AG09309 (cell line): ENCODE measurements at places on chromosomes 7 and 10.

GRCh38 chr10:100830728-100831111, 82.0 kb upstream of the SLF2 start:
- DNase-seq, result no peak

DNA sequence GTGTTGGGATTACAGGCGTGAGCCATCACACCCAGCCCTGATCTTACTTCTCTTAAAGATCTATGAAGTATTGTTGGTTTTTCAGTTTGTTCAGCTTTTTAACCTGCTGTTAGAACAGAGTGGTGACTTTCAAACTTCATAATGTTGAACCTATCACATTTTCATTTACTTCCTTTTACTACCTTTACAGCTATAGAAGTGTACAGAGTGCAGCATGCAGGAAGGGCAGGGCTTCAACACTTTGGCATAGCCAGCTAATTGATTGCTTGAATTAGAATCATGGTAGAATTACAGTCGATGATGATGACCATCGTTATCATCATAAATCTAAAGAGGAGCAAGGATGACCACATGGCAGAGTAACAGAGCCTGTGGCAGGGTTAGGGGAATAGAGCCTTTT, 55.5 kb downstream of the AOAH start:
- DNase-seq, result no peak

GRCh38 chr10:70497120-70497545, 18.6 kb downstream of the PALD1 start:
- no peak for DNase-seq

GRCh38 chr7:150931199-150931869, 46.8 kb downstream of the KCNH2 start:
- DNase-seq, result no peak

DNA sequence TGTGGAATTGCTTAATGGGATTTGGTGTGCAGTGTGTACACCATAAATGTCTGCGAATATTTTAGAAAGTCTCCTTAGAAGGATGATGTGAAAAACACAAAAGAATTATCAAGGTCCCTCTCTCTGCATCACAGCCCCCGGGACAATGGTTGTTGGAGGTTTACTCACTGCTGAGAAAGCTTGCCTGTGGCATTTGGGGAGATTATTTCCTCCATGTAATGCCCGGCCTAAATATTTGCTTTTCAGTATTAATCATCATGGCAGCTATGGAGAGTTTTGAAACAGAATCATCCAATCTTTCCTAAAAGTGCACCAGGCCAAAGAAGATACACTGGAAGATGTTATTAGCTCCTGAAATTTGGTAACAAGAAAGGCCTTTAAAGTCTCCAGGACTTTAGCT, 113.8 kb upstream of the ADCY1 start:
- no peak for DNase-seq

- DNase-seq, result no peak
These were observed 108.0 kb downstream of the UNCX start for GRCh38 chr7:1340461-1341360.

DNA sequence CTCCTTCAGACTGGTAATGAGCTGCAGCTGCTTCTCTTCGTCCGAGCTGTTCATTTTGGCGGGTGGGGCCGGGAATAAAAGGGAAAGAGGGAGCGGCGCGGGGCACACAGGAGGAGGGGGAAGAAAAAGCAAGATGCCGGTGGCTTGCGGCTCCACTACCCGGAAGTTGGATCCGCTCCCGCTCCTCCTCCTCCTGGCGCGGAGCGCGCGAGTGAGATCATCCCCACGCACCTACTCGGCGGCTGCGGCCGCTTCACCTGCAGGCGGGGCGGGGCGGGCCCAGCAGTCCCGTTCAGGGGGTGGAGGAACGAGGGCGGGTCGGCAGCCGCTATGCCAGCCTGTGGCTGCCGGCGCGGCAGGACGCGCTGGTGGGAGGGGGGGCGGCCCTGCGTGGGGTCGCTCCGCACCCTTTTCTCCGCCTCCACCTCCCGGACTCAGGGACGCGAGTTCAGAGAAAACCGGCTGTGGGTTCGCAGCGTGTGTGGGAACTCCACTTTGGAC, at the start of gene SHTN1:
Gene SHTN1, minus strand, starts transcription at position 162 of the 501 bp plus-strand sequence. Its CDS starts 108 bp downstream, at position 54.
- no peak for DNase-seq

DNA sequence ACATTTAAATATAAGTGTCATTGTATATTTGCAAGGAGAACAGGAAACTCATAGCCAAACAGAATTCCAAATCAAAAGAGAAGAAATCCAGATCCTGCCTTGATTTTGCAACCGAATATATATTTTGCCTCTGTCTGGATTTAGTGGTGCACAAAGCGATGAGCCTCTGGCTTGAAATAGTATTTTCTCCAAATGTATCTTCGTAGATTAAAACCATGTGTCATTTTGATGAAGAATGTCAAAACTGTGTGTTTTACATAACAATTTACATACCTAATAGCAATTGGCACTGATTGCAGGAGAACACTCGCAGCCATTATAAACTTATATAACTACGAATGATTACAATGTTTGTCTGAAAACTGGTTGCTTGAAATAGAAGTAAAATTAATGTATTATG, 156.4 kb downstream of the ARID5B start:
- no peak for DNase-seq

DNA sequence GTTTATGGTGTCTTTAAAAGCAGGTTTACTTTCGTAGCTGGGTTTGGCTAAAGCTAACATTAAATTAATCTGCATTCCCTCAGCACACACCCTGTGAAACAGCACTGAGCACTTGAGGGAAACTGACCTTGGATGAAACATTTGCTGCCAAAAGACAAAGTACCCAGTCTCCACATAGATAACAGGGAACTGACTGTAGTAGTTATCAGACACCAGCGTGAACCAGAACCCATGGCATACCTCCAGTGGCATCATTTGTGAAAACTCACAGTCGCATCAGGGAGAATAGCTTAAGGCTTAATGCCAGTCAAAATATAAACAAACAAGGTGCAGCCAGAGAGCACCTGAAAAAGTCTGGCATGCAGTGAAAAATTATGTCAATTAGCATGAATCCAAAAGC, 357.8 kb upstream of the C7orf33 start:
- DNase-seq, result no peak

GRCh38 chr7:28267012-28267411, 86.4 kb upstream of the JAZF1 start:
- no peak for DNase-seq

DNA sequence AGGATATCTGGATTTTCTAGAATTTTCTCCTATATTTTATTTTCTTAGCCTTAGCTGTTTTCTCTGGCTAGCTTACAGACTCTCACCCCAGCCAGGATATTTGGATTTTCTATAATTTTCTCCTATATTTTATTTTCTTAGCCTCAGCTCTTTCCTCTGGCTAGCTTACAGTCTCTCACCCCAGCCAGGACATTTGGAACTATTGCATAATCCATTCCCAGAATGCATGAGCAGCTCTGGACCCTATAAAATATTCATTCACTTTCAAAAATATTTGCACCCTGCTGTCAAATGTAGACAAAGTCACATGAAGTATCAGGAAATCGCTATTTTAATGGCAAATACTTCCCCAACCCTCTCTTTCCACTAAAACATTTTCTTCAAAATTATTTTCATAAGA, 298.9 kb downstream of the DNAJB6 start:
- DNase-seq, result no peak

DNA sequence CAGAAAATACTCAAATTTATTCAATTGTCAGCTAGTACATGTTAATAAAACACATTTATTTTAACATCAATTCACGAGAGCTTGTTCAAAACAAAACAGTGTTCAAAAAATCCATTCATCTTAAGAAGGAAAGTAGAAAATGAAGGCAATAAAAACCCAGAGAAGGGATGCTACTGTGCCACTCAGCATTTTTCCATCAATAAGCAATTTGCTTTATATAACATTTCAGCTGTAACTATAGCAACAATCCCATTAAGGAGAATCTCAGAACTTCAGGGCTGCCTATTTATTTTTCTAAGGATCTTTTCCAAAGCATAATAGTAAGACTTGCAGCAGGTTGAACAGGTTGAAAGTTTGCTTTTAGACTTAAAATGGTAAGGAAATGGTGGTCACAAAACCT, 190.5 kb downstream of the PCLO start:
- DNase-seq, result no peak

- no peak for DNase-seq
These were observed 22.8 kb upstream of the SAMD8 start for GRCh38 chr10:75088640-75089039.

- no peak for DNase-seq
These were observed 57.6 kb downstream of the CFAP46 start for GRCh38 chr10:132884691-132885271.

GRCh38 chr10:110242511-110242910, 35.1 kb downstream of the MXI1 start:
- no peak for DNase-seq

- no peak for DNase-seq
These were observed 55.3 kb downstream of the ORC5 start for GRCh38 chr7:104152468-104152867.

GRCh38 chr10:47019155-47020145, 108.2 kb downstream of the PTPN20 start:
- no peak for DNase-seq

- DNase-seq, result no peak
These were observed 228.3 kb upstream of the NPVF start for GRCh38 chr7:25456467-25457171.
